ENCODE measurements at places on chromosomes 6 and 20.

- no peak for DNase-seq
These were observed 42.8 kb downstream of the ESF1 start for GRCh38 chr20:13741879-13742278.

- no peak for DNase-seq
These were observed 40.5 kb upstream of the TAF8 start for GRCh38 chr6:42009844-42010184.

- no peak for DNase-seq
These were observed 17.0 kb upstream of the HLA-A start for GRCh38 chr6:29925321-29925720.

GRCh38 chr20:1437235-1437904, 29.3 kb downstream of the NSFL1C start:
- DNase-seq, result peak; percentile 82

- DNase-seq, result no peak
These were observed 48.4 kb downstream of the CPXM1 start for GRCh38 chr20:2751878-2752566.

- DNase-seq, result no peak
These were observed 9.8 kb downstream of the NDUFAF5 start for GRCh38 chr20:13794667-13795066.

GRCh38 chr6:45959534-45960145, 56.0 kb downstream of the CLIC5 start:
- no peak for DNase-seq

DNA sequence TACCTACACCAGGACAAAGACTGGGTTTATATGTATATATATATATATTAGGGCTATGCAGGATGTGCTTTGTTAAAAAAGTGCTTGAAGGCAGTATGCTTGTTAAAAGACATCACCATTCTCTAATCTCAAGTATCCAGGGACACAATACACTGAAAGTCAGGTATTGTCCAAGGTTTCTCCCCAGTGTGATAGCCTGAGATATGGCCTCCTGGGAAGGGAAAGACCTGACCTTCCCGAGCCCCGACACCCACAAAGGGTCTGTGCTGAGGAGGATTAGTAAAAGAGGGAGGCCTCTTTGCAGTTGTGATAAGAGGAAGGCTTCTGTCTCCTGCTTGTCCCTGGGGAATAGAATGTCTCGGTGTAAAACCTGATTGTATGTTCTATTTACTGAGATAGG, 156.9 kb downstream of the GPX5 start:
- no peak for DNase-seq

DNA sequence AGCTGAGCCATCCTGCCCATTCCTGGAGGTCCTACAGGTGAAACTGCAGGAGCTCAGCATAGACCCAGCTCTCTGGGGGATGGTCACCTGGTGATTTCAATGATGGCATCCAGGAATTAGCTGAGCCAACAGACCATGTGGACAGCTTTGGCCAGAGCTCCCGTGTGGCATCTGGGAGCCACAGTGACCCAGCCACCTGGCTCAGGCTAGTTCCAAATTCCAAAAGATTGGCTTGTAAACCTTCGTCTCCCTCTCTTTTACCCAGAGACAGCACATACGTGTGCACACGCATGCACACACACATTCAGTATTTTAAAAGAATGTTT, 44.0 kb downstream of the SIRPA start:
- no peak for DNase-seq

DNA sequence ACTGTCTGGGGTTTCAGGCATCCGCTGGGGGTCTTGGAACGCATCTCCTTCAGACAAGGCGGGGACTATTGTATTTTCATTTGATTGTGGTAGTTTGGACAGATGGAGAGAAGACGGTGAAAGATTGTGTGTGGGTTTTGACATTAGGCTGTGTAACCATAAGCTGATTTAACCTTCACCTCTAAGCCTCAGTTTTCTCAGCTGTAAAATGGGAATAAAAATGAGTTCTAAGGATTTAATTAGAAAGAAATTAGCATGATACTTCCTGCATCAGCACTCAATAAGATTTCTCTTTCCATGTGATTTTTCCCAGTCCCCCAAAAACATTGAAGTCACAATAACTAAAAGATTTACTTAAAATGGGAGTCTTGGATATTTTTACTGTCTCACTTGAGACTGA, 78.1 kb downstream of the CBFA2T2 start:
- DNase-seq, result no peak

GRCh38 chr6:93329301-93330000, 89.9 kb downstream of the EPHA7 start:
- no peak for DNase-seq

DNA sequence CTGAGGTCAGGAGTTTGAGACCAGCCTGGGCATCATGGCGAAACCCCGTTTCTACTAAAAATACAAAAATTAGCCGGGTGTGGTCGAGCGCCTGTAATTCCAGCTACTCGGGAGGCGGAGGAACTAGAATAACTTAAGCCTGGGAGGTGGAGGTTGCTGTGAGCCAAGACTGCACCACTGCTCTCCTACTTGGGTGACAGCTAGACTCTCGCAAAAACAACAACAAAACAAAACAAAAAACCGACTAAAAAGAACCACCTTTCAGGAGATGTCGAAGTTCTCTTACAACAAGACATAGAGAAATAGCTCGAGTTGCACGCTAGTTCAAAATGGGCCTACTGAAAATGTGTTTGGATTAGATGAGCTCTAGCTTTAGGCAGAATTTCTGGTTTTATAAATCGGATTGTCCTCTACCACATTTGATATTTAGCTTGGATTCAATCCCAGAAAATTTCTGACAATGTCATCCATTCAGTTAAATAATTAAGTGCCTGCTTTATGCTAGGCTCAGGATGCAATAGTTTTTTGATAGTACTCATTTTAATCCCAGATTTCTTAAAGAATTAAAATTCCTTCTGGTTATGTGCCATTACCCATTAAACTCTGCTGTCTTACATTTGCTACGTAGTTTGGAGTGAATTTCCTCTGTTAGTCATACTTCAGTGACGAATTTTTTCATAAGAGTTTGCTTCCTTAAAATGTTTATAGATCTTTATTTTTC, 137.5 kb upstream of the SHLD1 start:
- DNase-seq, result no peak

DNA sequence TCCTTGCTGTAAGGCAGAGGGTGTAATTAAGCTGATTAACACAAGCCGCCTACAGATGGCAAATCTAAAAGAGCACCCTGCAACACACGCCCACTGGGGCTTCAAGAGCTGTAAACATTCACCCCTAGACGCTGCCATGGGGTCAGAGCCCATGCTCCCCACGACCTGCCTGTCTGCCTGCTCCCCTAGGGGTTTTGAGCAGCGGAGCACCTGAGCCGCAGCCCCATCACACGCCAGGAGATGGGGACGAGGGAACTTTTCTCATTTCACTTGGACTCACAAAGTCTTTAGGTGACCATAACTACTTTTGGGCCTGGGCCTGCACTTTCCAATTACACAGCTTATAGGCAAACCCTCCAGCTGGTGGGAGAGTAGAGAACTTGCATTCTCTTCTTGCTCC, 99.0 kb upstream of the SOX4 start:
- no peak for DNase-seq

DNA sequence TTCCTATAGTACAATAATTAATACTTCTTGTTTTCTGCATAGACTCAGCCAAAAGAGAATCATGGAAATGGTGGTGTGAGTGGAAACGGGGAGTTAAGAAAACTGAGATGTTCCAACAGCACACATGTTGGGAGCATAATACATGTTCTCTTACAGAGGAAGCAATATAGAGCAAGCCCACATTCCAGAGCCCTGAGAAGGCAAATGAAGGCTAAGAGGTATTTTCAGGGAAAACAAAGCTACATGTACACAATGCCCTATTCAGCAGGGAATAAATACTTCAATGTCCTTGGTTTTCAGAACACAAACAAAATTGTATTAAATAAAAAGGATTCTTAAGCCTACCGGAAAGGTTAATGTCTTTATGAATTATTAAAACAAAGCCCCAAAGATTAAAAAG, 35.1 kb upstream of the SMIM8 start:
- DNase-seq, result no peak

DNA sequence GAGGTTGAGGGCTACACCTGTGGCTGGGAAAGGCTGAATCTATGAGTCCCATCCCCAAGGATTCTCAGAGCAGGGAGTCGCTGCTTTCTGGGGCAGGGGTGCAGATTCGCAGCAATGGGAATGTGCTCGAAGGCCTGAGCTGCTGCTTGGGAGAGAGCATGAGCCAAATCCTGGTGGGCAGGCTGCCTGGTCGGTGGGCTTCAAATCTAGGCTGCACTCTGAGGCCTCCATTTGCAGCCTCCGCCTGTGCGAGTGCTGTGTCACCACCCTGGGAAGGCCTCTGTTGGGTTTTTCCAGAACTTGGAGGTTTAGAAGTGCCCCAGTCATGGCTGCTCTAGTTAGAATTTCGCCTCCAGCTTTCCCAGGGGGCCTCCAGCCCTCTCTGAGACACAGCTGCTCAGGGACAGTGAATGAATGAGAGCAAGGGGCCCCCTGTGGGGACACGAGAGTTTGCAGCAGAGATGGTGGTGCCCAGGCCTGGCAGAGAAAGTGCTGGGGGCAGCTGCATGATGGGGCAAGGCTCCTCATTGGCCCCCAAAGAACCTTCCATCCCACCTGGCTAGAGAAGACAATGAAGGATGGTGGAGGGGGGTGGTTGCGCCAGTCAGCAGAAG, 31.1 kb upstream of the RNF24 start:
- no peak for DNase-seq

GRCh38 chr6:30643656-30644055, 3.3 kb upstream of the C6orf136 start:
- no peak for DNase-seq

DNA sequence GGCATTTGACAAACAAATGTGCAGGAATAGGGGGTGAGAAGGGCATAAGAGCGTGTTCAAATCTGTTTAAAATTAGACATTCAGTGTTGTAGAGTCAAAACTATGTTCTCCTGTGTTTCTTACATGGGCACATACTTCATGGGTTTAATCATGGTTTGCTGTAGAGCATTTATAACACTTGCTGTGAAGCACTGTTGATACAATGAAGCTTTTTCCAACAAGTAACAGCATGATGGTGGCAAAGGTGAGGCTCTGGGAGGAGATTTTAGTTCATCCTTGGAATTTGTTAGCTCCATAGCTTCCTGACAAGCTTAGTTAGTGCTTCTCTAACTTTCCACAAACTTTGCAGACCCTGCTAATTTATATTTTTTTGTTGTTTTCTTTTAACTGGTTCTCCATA, 900.7 kb downstream of the TFAP2A start:
- no peak for DNase-seq

GRCh38 chr6:75219263-75219662, 13.4 kb upstream of the COL12A1 start:
- no peak for DNase-seq

DNA sequence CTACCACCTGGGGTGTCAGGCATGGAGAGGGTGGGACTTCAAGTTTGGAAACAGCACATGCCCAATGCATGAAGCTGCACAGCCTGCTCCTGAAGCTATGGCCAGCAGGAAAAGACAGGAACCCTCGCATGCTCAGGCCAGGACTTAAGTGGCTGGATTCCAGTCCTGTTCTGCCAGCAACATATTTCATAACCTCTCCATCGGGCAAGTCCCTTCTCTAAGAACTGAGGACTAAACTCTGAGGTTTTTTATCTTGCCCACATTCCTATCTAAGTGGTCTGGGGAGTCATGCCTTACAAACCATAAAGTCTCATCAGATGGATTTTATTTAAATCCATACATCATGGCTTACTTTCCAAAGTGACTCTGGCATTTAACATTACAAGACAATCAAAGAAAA, 27.5 kb upstream of the AGPAT4 start:
- DNase-seq, result no peak

- DNase-seq, result no peak
These were observed 162.8 kb upstream of the HEY2 start for GRCh38 chr6:125586605-125587004.

GRCh38 chr6:12608016-12608860, 108.3 kb upstream of the PHACTR1 start:
- DNase-seq, result no peak

GRCh38 chr20:18858816-18859215, 45.2 kb downstream of the SCP2D1 start:
- DNase-seq, result no peak

- peak; percentile 75 for DNase-seq
These were observed 4.6 kb downstream of the TMEM181 start for GRCh38 chr6:158564243-158565121.

DNA sequence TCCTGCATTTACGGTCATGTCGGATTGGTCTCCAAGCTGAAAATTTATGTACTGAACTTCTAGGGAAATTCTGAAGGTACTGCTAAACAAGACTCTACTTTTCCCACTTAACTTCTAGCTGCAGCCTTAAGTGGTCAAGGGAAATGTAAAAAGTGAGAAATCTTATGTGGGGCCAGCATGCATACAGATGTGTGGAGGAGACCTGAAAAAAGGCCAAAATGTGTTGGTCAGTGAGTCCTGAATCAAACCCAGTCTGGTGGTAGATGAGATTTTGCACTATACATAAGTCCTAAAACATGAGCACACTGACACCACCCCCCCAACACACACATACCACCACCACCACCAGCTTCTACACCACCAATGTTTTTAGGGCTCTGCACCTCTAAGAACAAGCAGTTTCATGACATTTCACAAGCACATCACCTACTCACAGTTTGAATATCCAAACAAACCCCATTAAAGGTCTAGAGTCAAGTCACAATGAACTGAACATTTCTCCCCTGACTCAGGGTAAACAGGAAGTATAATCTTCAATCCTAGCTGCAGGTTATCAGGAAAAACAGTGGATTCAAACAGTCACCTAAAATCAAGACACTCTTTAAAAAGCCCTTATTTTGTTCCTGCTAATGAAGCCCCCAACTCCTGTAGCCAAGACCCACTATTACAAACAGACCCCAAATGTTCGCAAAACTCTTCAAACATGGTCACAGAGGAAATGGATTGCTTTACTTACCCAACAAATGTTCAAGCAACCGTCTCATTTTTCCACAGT, 1.6 kb downstream of the ZMYND8 start:
- no peak for DNase-seq

DNA sequence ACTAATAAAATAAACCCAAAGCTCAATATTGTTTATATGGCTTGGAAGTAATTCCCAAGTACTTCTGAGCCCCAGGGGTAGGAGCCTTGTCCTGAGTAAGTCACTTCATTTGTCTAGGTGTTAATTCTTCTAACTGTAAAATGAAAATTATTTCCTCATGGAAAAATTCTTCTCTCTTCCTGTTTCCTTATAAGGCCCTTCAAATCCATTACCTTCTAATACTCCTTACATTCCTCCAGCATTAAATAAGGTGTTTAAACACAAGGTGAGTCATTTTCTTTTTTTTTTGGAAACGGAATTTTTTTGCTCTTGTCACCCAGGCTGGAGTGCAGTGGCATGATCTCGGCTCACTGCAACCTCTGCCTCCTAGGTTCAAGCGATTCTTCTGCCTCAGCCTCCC, 41.9 kb downstream of the PRR18 start:
- no peak for DNase-seq
